Activated CD8-positive, alpha-beta memory T cell treated with anti-CD3 and anti-CD28 coated beads for 1 hour (primary cell): ENCODE measurements at places on chromosomes 13 and 19.

DNA sequence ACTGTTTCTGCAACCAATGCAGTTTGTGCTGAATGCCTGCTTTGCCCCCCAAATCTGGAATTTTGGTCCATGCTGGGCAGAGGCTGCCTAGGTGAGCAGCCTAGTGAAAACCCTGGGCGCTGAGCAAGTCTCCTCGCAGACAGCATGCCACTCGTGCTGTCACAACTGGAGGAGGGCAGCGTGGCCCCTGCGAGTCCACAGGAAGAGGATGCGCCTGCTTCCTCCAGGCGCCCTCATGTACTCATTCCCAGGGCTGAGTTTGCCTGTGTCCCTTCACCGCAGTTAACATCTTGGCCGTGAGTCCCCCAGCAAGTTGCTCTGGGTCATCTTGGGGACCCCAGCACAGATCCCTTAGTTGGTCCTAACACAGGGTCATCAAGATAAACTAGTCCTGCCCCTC is 26.2 kb upstream of the TMEM160 start:
- no peak for DNase-seq

GRCh38 chr19:45483033-45483432 is 13.8 kb downstream of the RTN2 start:
- DNase-seq: no peak

DNA sequence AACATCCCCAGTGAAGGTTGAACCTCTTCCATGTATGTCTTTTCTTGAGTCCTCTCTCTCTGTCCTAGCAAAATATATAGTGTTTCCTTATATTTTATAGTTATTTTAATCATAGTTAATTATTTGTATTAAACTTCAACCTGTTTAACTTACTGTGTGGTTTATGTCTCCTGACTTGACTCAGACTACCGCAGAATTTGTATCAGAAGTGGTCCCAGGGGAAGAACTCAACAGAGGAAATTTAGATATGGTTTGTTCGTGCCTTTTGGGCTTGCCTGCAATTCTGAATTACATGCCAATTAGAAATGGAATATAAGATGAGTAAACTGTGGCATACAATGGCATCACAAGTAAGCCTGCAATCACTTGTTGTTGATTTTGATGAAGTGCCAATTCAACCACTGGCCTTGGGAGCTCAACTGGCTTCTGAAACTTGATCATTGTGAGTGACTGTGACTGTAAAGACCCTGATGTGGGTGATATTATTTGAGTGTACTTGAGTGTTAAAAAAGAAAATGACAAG is 1459.5 kb upstream of the PCDH20 start:
- DNase-seq: no peak

GRCh38 chr13:40666933-40667621 is 636 bp upstream of the FOXO1 start:
- no peak for DNase-seq

- DNase-seq: no peak
Observed at GRCh38 chr19:2462635-2463421, 6.1 kb upstream of the LMNB2 start.

GRCh38 chr19:54921082-54921481 is 15.1 kb downstream of the NCR1 start:
- DNase-seq: no peak

DNA sequence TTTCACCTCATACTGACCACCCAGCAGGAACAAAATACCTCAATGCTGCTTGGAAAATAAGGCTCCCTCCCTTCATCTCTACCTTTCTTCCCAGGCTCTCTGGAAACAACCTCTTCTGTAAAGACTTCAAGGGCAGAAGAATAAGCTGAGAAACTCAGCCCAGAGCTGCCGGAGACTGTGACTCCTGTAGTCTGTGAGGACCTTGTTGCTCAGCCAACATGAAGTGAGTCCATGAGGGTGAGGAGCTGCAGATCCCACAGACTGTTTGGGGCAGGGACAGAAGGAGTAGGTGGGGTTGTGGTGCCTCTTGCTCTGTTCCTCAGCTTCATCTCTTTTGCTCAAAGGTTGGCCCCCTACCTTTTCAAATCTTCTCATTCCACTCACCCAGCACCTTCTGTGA is 7.8 kb downstream of the LILRA5 start:
- DNase-seq: no peak

DNA sequence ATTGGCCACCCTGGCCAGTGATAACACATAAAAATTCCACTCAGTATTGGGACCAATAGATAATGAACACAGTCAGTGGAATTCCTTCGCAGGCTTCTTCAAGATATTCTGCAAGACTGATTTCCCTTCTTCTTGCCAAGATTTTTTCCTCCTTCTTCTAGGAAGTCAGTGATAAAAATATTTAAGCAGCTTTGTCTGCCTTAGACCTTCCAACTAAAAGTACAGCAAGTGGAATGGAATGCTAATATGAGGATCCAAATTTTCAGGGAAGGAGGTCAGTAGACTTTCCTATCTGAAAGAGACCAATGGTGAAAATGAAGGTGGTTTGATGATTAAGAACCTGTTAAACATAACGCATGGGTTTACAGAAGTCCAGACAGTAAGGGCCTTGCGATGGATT is 9.6 kb downstream of the STARD13 start:
- DNase-seq: no peak

- DNase-seq: no peak
Observed at GRCh38 chr13:108033800-108034707, 181.3 kb downstream of the LIG4 start.

DNA sequence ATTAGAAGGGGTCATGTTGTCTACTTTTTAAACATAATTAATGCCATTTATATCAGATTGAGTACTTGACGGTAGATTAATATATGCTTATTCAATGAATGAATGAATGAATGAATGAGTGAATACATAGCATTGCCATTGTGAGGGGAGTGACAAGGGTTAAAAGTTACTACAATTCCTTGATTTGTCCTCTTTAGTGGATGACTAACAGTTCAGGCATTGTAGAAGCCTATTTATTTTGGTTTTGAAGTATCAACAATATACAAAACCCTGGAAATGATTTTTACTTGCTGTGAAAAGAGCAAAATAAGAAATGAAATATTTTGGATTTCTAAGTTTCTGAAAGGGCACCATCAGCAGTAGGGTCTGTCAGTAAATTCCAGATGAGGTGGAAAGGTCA is 122.7 kb downstream of the CYSLTR2 start:
- no peak for DNase-seq

DNA sequence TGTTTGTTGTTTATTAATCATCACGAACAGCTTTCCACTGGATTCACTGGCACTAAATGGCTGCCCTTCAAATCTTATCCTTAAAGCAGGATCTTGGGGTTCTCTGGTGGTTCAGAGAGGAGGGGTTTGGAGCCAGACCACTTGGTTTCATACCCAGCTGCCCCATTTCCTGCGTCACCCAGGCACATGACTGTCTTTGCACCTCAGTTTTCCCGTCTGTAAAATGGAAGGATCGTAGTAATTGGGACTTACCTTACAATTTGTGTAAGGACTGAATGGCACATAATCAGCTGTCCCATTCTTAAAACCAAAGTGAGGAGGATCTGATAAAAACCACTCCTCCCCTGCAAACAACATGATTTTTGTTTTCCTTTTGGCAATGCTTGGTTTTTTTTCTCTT is 318.3 kb downstream of the ZNF536 start:
- DNase-seq: no peak

- no peak for DNase-seq
Observed at GRCh38 chr13:77874406-77874805, 44.2 kb downstream of the EDNRB start.

- no peak for DNase-seq
Observed at GRCh38 chr13:95032121-95032520, 269.1 kb downstream of the ABCC4 start.

DNA sequence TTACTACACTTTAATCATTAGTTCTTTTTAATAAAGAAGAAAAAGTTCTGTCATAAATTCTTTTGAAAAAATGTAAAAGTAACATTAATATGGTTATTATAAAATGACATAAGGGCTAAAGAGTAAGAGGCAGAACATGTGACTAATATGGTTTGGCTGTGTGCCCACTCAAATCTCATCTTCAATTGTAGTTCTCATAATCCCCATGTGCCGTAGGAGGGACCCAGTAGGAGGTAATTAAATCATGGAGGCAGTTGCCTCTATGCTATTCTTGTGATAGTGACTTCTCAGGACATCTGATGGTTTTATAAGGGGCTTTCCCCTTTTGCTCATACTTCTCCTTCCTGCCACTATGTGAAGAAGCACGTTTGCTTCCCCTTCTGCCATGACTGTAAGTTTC is 104.5 kb downstream of the UGGT2 start:
- no peak for DNase-seq

DNA sequence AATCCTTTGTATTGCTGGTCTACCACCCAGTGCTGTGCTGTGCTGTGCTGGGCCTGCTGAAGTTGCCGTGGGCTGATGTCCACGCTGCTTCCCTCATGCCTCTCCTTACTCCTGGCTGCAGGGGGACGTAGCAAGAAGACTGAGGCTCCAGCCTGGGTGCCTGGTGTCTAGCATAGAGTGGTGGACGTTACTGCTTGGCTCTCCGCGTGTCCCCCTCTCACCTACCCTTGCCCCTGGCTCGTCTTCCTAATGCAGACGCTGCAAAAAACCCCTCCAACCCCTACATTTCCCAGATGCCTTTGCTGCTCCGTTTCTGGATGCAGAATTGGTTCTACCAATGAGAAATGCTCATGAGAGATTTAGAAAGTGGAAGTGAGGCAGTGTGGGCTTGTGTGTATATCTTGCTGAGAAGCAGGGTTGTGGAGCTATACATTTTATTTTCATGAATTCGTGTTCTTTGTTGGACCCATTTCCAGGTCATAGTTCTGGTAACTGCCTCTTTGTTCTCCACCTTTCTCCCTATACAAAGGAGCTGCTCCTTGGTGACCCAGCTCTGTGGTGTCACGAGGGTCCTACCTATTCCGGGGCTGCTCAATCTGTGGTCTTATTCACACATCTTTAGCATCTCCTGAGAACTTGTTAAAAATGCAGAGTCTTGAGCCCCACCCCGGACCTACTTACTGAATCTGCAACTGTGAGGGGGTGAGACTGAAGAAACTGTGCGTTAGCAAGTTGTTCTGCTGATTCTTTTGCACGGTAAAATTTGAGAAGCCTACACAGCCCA is 7.9 kb upstream of the DENND1C start:
- DNase-seq: no peak

GRCh38 chr13:47661076-47661475 is 340.0 kb downstream of the SUCLA2 start:
- no peak for DNase-seq

DNA sequence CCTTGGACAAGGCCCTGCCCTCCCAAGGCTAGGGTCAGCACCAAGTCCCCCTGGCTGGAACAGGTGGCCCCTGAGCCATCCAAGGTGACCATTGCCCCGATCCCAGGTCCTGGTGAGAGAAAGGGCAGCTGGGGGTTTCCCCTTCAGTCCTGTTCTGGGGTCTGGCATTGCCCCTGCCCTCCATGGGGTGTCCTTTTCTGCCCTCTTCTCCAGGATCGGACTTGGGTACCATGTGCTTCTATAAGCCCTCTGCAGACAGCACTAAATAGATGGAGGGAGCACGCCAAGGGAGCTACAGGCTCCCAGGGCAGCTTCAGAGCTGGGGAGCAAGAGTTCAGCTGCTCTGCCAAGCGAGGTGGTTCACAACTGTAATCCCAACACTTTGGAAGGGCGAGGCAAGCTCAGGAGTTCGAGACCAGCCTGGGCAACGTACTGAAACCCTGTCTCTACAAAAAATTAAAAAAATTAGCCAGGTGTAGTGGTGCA is 13.5 kb upstream of the KCNN1 start:
- no peak for DNase-seq

GRCh38 chr19:45827459-45828093 is 12.5 kb upstream of the RSPH6A start:
- no peak for DNase-seq

DNA sequence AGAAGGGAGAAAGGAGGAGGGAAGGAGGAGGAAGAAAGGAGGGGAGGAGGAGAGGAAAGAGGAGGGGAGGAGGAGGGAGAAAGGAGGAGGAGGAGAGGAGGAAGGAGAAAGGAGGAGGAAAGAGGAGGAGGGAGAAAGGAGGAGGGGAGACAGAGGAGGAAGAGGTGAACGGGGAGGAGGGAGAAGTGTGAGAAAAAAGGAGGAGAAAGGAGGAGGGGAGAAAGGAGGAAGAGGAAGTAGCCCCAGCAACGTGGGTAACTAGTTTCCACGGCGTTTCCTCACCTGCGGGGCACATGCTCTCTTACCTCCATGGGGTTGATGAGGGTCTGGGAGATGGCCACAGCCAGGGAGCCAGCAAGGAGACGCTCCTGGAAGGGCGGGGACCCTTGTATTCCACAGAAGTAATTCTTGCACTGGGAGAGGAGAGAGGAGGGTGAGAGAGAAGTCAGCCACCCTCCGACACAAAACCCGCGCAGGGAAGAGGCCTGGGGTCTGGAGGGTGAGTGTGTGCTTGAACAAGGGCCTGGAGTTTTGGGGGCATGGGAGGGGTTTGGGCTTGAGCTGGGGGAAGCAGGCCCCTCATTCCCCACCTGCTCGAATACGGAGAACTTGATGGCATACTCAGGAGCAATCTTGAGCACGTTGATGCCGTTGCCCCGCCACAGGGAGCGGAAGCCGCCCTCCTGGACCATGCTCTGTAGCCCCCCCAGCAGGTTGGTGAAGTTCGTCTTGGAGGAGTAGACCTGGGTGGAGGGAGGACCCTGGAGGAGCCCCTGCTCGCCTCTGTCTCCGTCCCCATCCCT is 3.9 kb downstream of the SLC25A41 start:
- no peak for DNase-seq

DNA sequence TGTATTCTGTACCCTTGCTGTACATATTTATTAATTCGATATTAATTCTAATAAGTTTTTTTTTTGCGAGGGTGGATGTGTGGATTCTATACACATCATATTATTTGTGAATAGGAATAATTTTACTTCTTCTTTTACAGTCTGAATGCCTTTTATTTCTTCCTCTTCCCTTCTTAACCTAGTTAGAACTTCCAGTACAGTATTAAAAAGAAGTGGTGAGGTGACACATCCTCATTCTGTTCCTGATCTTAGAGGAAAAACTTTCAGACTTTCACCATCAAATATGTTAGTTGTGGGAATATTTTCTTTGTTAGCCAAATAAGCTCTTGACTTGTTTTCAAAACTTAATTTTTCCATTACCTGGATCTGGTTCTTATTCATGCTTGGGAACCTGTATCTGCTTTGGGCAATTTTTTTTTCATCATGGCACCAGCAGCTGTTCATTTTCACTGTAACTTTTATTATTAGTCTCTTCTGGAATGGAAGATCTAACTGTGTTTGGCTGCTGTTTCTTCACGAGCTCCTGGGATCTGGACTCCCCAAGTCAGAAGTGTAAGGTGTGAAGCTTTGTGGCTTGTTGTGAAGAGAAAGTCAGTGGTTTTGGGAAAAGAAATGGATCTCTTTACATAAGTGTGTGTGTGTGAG is 33.1 kb downstream of the RGCC start:
- DNase-seq: no peak

GRCh38 chr19:33375156-33375836 is 1.8 kb downstream of the CEBPG start:
- DNase-seq: no peak

GRCh38 chr13:112875627-112876026 is 93.4 kb upstream of the MCF2L start:
- DNase-seq: no peak
